ENCODE measurements at places on chromosomes 16 and 17. TPM values are rescaled to one million over a fixed set of nuclear protein-coding genes. Genes with fewer than 3 reads are reported as not detected.

The KRTAP1-5 gene
- total RNA-seq: not detected

The GAN gene
- 2.7 TPM for total RNA-seq

The TMC5 gene
- total RNA-seq: not detected

The TMEM132E gene
- not detected for total RNA-seq

The MYO15B gene
- total RNA-seq: 0.37 TPM

The RAD51C gene
- 31.0 TPM for total RNA-seq

All from cardiac ventricle fibroblast (primary cell).